ENCODE measurements at places on chromosomes 16 and 17.

GRCh38 chr17:28008513-28008912 lies 34.0 kb upstream of the NLK start:
- no peak for DNase-seq

- no peak for DNase-seq
These were observed 63.6 kb downstream of the NUP93 start for GRCh38 chr16:56793492-56793891.

GRCh38 chr17:39235555-39236449 lies 10.1 kb upstream of the STAC2 start:
- DNase-seq = peak; percentile 31

- DNase-seq = no peak
These were observed 25.6 kb upstream of the NTN1 start for GRCh38 chr17:8995711-8996110.

GRCh38 chr17:43822570-43823190 lies 10.3 kb downstream of the MPP3 start:
- no peak for DNase-seq

DNA sequence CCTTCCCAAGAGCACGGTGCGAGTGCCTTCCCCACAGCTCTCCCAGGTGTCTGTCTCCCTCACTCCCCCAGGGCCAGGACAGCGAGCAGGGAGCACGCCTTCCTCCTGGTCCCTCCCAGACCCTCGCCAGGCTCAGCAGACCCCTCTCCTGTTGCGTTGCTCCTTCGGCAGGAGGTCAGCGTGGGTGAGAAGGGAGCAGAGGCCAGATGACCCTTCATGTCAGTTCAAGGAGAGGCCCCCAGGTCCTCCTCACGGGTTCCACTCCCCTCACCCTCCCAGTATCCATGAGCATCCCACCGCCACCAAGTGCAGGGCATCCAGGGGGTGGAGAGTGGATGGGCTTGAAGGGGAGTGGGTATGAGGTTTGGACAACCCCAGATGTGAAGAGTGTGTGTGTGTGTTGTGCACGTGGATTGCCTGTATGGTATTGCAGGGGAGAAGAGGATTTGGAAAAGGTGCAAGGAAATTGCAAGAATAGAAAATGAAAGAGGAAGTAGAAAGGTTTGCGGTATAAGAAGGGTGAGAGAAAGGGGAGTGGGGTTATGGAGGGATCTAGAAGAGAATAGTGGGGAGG lies 17.7 kb downstream of the SGCA start:
- no peak for DNase-seq

DNA sequence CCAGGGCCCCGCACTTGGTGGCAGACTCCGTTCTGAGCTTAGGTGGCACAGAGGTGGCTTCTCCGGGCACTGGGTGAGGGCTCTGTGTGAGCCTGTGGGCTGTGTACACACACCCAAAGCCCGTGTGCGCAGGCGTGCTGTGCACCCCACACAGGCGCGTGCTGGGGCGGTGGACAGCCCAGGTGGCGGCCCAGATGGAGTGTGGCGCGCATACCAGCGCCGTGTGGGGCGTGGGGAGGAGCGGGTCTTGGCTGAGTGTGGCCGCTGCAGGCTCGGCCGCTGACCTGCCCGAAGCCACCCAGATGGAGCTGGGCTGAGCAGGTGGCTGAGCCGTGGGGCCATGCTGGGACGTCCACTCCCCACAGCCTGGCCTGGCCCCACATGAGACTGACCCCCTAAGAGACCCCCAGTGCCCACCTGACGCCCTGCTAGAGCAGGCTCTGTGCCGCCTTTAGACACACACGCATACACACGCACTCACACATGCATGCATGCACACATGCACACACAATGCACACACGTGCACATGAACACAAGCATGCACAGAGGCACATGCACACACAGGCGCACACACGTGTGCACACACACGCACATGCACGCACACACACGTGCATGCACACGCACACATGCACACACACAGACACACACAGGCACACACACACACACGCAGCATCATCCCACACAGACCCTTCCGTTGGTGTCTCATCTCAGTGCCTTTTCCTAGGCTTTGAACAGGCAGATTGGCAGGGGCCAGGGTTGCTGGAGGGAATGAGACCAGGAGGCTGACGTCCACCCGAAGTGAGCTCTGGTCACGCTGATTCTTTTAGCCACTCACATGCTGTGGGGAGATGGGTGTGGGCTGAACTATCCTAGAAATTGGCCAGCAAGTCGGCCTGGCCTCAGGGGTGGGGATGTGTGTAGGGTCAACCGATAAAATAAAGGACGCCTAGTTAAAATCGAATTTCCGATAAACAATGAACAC lies 2.1 kb downstream of the PRR35 start:
- DNase-seq = no peak

DNA sequence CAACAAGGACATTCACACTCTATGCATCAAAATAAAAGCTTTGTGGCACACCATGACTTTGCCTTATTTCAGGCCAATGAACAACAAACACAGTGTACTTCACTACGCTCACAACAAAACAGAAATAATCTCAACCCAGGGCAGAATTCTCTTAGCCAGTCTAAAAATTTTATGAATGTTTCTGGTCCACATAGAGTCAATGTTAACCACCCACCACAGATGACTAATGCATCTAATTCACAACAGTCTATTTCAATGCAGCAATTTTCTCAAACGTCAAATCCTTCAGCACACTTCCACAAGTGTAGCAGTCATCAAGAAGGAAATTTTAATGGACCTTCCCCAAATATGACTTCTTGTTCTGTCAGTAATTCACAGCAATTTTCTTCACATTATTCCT lies 101.7 kb downstream of the CHD9 start:
- no peak for DNase-seq

DNA sequence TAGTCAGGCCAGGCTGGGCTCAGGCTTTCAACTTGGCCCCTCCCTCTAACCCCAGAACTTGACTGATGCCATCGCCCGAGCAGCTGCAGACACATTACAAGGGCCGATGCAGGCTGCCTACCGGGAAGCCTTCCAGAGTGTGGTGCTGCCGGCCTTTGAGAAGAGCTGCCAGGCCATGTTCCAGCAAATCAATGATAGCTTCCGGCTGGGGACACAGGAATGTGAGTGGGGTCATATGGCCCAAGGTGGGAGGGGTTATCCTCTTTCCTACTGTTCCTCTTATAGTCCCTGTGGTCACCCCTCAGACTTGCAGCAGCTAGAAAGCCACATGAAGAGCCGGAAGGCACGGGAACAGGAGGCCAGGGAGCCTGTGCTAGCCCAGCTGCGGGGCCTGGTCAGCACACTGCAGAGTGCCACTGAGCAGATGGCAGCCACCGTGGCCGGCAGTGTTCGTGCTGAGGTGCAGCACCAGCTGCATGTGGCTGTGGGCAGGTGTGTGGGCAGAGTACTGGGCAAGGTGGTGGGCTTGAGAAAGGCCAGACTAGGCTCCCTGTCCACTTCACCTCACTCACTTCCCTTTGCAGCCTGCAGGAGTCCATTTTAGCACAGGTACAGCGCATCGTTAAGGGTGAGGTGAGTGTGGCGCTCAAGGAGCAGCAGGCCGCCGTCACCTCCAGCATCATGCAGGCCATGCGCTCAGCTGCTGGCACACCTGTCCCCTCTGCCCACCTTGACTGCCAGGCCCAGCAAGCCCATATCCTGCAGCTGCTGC lies 2.1 kb upstream of the NRN1L start:
- DNase-seq = no peak

DNA sequence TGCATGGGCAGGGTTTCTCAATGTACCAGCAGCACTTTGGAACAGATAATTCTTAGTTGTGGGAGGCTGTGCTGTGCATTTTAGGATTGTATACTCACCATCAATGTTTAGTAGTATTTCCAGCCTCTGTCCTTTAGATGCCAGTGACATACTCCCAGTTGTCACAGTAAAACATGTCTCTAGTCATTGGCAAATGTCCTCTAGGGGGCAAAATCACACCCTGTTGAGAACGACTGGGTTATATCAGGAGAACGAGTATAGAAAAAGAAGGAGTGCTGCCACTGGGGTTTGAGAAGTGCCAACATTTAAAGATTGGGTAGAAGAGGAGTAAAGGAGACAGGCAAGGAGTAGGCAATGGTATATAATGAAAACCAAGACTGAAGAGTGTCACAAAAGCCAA lies 37.9 kb upstream of the SMIM36 start:
- no peak for DNase-seq

GRCh38 chr16:85286066-85286831 lies 174.0 kb upstream of the CIBAR2 start:
- no peak for DNase-seq

- DNase-seq = no peak
These were observed 14.6 kb upstream of the CPPED1 start for GRCh38 chr16:12818326-12818725.

- no peak for DNase-seq
These were observed 16.6 kb downstream of the GPR179 start for GRCh38 chr17:38326996-38327792.

DNA sequence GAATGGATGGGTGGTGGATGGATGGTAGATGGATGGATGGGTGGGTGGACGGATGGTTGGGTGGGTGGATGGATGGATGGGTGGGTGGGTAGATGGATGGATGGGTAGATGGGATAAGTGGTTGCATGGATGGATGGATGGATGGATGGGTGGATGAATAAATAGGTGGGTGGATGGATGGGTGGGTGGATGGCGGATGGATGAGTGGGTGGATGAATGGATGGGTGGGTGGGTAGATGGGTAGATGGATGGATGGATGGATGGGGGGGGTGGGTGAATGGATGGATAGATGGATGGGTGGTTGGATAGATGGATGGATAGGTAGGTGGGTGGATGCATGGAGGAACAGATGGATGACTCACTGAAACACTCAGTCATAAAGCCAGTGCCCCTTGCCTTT lies 51.0 kb upstream of the FASN start:
- no peak for DNase-seq

DNA sequence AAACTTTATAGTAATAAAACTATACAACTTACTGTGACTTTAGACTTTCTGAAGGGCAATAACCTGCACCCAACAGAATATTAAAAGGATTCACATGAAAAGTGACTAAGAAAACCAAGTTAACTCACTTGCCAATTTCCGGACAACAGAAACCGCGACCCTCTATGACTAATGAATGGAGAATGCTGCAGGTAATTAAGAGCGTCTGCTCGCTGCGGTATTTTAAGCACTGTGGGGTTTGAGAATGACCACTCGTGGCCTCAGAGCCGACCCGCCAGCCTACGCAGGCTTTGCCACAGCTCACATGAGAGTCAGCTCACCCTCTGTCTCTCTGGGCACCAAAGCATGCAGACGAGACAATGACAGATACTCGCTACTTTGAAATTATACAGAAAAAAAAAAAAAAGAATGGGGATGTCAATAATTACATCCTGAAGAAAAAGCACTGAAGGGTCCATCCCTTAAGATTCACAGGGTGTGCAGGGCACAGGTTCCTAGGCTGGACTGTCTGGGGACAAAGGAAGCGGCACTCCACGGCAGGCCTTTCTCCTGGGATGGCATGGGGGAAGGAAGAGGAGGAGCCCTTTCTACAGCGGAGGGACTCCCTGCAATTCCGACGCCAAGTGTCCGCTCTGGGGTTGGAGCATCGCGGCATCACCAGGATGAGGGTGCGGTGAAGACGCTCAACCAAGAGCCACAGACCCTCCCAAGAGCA lies 35.0 kb downstream of the ZCCHC14 start:
- no peak for DNase-seq

- no peak for DNase-seq
These were observed 4.5 kb downstream of the MINK1 start for GRCh38 chr17:4837471-4838308.

GRCh38 chr16:52546291-52547003 lies 496 bp downstream of the TOX3 start:
- no peak for DNase-seq

DNA sequence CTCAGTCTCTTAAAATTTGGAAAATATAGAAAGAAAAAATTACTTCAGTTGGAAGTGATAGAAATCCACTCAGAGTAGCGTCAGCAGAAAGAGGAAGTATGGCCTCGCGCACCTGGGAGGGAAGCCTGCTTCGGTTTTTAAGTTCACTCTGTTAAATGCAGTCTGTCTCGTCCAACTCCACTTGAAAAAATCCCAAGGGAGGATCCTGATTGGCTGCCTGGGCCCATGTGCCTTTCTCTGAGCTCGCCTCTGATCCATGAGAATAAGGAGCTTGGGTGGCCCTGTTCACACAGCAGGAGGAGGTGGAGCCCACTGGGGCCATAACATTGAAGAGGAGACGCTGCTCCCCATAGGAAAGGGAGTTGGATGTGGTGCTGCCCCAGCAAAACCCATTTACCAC lies 40.7 kb downstream of the DNAJA2 start:
- DNase-seq = no peak

DNA sequence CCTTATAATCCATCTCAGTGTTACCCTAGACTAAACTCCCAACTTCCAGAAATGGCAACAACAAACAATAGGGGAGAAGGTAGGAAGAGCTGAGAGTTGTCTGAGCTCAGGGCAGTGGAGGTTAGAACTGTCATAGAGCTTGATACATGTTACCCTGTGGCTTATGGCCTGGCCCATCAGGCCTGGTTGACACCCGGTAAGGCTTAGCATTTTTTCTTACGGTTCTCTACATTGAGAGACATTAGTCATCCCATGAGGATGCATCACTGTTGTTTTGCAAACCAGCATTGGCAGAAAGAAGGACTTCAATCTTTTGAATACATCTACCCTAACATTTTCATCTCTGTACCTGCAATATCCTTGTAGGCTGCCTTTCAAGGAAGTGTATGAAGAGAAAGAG lies 226.6 kb downstream of the PHKB start:
- no peak for DNase-seq

- DNase-seq = no peak
These were observed 1.0 kb upstream of the CDH16 start for GRCh38 chr16:66919569-66920298.

GRCh38 chr17:57440522-57441269 lies 184.4 kb downstream of the MSI2 start:
- peak; percentile 48 for DNase-seq

DNA sequence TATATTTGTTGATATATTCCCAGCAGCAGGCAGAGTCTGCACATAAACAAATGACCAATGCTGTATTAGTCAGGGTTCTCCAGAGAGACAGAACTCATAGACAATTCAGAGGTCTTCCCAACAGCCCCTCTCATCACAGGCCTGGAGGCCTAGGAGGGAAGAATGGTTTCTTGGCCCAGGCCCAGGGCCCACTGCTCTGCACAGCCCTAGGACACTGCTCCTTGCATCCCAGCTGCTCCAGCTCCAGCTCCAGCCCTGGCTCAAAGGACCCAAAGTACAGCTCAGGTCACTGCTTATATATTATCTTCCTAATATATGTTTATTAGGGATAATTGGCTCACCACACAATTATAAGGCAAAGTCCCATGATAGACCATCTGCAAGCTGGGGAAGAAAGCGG lies 749.9 kb downstream of the KCNJ2 start:
- no peak for DNase-seq

GRCh38 chr17:40122999-40123810 lies 1.4 kb downstream of the MSL1 start:
- DNase-seq = peak; percentile 55

- DNase-seq = peak; percentile 61
These were observed 7.5 kb downstream of the SLC16A3 start for GRCh38 chr17:82236142-82236971.

GRCh38 chr17:75498039-75498725 lies 17.2 kb downstream of the CASKIN2 start:
- no peak for DNase-seq

GRCh38 chr16:72908362-72909167 lies 139.4 kb downstream of the ZFHX3 start:
- DNase-seq = no peak

- DNase-seq = no peak
These were observed 1196.6 kb downstream of the CDH11 start for GRCh38 chr16:63925221-63925620.
